Activated naive CD4-positive, alpha-beta T cell treated with anti-CD3 and anti-CD28 coated beads for 36 hours (primary cell): ENCODE measurements at places on chromosomes 4 and X.

DNA sequence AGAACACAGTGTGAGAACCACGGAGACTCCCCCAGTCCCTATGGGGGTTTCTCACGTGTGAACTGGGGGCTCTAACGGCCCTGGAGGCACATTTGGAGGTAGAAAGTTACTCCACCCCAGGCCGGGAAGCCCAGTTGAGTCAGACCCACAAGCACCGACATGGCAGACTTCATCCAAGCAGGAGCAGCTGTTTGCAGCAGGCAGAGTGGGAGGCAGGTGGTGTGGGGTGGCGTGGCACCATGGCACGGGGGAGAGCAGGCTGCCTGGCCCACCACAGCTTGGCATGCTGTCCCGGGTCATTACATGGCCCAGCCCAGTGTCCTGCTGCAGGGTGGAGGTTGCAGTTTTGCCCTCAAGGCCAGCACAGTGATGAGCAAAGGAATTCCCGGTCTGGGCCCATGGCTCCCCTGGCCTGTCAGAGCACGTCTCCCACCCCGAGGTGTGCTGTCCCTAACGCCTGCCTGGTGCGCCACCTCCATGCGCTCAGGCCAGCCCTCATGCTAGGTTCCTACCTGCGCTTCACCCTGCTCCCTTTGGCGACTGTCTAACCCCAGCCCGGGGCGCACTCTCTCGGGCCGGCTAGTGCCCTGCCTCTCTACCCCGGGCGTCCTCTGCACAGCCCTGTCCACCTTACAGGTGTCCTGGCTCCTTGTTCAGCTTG, 90.6 kb upstream of the AFAP1 start:
- DNase-seq, result no peak

GRCh38 chrX:106672527-106672926, 54.0 kb upstream of the RNF128 start:
- DNase-seq, result no peak

- DNase-seq, result peak; percentile 56
Measured at GRCh38 chr4:38757945-38758600, 24.7 kb downstream of the TLR10 start.

- no peak for DNase-seq
Measured at GRCh38 chr4:42352049-42352448, 45.2 kb upstream of the SHISA3 start.

DNA sequence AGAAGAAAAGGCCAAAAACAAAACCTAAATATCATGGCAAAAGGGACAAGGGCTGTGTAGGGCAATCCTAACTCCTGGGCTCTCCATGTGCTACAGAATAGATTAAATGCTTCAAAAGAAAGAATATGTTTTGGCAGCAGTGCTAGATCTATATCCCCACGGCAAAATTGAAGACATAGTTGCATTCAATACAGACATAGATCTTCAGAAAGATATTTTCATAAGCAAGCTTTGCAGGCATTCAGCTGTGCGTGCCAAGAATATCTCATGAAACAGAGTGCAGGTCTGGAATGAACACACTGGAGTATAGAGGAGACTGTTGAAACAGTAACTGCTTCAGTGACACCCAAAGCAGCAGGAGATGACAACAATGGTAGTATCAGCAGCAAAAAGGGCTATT, 1476.9 kb downstream of the ARAP2 start:
- DNase-seq, result no peak

- no peak for DNase-seq
Measured at GRCh38 chrX:72128183-72128834, 3.4 kb downstream of the RTL5 start.

GRCh38 chr4:89152972-89153371, 41.6 kb downstream of the TIGD2 start:
- DNase-seq, result no peak

DNA sequence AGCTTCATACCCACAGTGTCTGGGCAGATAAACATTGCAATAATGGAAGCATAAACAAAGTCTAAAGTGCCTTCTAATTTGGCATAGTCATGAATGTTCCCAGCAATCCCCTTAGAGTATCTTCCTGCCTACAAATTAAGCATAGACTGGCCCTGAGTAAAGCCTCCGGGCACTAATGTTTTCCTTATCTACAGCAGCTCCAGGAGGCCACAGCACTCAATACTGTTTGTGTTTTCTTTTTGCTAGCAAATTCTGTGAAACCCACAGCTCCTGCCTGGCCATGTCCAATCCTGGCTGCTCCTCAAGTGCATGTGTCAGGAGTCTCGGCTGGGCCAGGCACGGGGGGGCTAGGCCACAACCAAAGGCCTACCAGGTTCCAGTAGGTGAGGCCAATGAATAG, 102.7 kb upstream of the TBC1D9 start:
- no peak for DNase-seq

GRCh38 chr4:153440475-153440874, 25.7 kb upstream of the TMEM131L start:
- DNase-seq, result no peak

DNA sequence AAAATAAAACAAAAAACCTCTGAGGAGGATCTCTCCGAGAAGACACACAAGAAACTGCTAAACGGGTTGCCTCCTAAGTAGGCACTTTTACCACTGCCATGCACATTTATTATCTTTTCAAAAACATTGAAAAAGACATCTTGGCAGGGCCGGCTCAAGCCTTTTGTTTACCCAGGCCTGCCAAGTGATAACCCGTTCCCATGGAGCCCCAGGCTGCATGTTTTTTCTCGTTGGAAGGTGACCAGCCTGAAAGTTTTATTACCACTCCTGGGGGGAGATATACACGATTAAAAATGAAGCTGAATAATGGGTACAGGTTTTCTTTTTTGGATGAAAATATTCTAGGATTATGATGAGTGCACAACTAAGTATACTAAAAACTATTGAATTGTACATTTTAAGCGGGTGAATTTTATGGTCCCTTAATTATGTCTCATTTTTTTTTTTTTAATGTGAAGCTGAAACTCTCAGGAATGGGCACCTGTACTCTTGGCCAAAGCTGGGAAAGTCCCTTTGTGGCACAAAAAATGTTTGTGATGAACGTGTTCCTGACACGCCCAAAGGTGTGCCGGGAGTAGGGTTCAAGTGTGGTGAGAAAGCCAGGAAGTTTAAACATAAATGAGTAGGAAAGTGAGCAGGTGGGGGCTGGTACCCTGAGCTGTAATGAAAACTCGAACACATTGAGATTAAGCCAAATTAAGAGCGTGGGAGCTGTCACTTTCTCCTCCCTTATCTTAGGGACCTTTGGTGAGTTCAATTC, 1.5 kb upstream of the MAP7D2 start:
- no peak for DNase-seq

DNA sequence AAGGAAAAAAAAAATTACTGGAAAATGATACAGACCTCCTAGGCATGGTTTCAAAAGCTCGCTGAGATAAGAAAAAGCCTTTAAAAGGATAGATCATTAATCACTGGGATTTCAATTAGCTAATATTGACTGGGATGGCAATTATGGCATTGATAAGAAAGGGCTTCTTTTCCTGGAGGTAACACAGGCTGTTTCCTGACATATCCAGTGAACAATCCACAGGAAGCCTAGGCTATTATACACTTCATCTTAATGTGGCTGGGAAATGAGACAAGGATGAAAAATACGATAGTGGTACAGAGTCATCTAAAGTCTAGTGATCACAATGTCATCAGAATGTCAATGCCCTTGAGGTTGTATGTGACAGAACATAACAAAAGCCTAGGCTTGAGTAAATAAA, 1579.3 kb downstream of the C4orf33 start:
- DNase-seq, result no peak

- no peak for DNase-seq
Measured at GRCh38 chrX:17104433-17104832, 158.0 kb downstream of the REPS2 start.

DNA sequence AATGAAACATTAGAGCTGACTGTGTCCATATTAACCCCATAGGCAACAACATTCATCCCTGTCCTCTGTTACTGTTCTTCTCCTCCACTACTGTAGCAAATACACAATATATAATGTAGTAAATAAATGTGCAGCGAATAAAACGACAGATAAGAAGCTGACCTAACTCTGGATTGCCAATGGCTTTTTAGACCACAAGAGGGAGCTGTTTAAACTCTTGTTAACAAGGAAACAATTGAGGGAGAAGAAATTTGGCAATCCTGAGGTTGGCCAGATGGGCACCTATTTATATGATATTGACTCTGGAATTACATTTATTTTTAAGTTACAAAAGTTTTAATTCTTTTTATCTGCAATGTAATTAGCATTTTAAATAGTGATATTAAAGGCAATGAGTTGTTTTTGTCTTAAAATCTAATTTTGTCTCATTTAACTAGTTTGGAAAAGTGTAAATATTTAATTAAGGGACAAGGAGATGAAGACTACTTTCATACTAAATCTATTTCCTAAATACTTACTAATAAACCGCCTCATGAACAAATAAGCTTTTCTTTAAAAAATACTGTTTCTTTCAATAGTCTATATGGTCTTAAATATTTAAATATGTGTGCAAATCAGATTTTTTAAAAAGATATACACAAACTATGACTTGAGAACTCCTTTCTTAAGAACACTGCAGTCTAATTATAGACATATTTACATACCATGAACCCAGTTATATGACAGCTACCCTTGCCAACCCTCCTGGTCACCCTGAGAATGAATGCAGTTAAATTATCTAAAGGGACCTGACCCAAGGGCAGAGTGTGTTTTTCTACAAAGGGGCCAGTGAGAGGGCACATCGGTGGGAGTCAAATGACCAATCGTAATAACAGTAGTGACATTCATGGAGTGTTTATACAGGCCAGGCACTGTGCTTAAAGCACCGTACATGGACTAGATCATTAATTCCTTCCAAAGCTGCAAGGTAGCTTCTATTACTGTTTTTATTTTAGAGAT, 52.9 kb upstream of the HPF1 start:
- DNase-seq, result peak; percentile 22

DNA sequence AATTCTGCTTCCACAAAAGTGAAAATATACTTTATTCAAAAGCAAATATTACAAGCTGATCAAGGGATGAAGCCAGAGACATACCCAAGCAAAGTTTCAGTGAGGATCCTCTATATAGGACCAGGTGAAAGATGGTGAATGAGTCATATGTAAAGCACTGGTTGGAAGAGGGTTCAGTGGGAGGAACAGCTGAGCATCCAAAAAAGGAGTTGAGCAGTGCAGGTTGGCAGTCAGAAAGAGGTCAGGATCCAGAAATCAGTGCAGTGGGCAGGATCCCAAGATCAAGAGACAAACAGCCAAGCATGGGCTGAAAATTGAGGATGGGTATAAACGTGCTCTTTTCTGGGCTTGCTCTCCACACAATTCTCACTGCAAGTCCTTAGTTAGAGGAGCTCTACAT, 30.3 kb downstream of the OTC start:
- no peak for DNase-seq
